Keratinocyte (primary cell): ENCODE measurements at places on chromosomes 1 and 21.

DNA sequence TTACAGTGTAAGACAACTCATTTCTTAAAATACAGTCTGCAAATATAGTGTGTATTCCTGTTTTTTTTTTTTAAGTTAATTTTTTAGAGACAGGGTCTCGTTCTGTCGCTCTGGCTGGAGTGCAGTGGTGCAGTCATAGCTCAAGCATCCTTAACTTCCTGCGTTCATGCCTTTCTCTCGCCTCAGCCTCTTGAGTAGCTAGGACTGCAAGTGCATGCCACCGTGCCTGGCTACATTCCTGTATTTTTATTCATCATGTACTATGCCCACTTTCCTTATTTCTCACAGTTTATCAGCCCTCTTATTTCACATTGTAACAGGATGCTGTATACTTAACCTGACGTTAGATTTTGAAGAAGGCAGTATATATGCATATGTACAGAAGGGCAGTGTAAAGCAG is 26.7 kb downstream of the MIER1 start:
- no peak for DNase-seq

GRCh38 chr1:82934074-82934473 is 1064.9 kb downstream of the TTLL7 start:
- no peak for DNase-seq

DNA sequence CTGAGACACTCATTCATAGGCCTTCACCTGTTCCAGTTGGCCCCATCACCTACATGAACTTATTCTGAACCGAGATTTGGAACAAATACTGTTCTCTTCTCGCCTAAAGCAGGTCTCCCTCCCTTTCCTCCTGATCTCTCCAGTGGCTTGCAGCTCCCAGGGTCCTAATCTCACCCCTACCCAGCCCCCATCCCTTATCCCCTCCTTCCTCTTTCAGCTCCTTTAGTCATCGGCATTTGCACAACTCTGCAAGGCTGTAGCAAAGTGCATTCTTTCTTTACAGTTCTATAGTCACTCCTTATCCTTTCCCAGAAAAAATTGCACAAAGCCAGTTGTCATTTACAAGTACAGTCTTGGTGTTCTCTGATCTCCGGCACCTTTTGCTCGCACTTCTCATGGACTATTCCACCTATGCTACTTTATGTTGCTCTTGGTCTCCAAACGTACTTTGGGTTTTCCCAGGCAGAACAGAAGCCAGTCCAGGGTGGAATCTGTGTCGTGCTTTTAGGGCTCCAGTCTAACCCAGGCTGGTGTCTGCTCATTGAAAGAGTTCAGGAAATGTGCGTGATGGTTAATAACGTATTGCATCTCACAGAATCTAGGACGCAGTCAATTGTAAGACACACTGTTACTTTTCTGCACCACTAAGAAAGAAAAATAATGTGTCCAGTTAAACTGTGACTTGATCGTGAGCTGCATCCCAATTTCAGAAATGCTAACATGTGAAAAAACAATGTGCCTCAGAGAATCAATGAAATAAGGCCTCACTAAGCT is 965 bp downstream of the ABCA4 start:
- no peak for DNase-seq

DNA sequence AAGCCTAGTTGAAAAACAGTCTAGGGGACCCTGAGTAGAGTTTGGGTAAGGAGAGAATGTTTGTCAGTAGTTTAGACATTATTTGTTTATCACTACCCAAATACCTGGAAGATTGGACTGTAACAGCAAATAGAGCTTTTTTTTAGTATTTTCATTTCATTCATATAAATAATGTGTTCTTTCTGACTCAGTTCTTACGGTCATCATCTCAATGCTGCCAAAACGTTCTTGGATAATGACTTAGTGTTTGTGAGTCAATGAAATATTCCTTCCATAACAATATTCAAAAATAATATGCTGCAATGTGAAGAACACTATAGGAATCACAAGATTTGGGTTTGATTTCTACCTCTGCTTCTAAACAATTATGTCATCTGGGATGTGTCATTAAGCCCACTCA is 400.0 kb upstream of the PKN2 start:
- no peak for DNase-seq

- no peak for DNase-seq
Measured at GRCh38 chr1:30376054-30376697, 347.2 kb downstream of the MATN1 start.

DNA sequence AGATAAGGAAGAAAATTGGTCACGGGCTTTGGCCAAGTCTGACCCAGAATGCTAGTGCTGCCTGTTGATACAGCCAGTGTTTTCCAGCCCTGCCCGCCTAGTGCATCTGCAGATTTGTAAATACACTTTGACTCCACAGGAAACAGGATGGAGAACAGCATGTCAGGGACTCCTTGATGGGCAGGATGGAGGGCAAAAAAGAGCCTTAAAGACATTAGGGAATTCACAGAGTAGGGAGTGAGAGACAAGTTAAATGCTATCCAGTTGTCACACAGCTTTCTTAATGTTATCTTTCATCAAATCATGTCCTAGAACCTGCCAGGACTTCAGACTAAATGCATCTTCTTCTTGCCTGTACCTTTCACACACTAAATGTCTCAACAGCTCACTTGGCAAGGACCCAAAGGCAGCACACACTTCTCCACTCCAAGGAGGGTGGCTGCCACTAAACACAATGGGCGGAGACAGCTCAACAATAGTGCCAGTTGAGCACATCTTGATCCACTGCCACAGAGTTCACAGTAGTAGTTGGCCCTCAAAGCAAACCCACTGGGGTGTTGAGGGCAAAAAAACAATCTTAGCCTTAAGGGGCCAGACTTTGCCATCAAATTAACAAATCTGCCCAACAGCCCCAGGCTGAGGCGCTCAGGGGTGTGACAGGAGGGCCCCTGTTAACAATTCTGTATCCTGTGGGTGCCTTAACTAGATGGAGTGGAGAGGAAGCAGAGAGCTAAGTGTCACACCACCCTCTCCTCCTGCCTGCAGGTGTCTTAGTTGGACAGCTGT is 2.7 kb downstream of the HIVEP3 start:
- DNase-seq, result no peak

GRCh38 chr21:33686386-33686785 is 44.1 kb downstream of the ITSN1 start:
- no peak for DNase-seq

DNA sequence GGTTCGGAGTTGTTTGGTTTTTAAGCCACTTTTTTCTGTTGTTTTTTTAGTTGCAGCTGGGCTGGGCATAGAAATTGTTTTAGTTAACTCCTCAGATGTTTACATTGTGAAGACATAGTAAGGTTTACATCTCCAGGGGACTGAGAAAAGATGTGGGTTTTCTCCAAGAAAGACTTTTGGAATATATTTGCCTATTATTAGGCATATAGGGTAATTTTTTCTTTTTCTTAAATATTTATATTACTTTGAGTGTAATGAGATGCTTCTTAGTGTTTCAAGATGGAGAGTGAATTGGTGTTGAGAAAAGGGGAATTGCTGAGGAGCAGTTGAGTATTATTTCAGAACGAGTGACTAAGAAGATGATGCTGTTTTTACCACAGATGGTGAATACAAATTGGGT is 26.6 kb upstream of the PIGK start:
- DNase-seq, result no peak

- DNase-seq, result no peak
Measured at GRCh38 chr1:211896958-211897357, 66.4 kb upstream of the LPGAT1 start.

- no peak for DNase-seq
Measured at GRCh38 chr1:224042557-224043118, 71.3 kb upstream of the FBXO28 start.

- DNase-seq, result no peak
Measured at GRCh38 chr1:6174621-6175410, 5.3 kb downstream of the CHD5 start.

DNA sequence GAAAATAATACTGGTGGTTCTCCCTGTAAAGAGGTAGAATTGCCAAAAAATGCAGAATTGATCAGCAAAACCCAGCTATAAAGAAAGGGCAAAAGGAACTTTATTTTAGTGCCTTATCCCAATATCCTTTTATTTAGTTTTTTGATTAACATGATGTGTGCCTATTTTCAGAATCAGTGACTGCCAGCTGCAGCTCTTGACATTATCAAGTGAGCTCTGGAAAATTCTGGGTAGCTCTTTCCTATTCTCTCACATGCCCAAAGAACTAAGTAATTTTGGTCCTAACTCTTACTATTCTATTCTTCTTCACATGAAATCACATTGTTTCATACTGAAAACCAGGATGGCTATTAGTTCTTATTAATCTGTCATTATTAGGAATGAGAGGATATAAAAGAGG is 22.1 kb downstream of the WNT2B start:
- DNase-seq, result no peak

DNA sequence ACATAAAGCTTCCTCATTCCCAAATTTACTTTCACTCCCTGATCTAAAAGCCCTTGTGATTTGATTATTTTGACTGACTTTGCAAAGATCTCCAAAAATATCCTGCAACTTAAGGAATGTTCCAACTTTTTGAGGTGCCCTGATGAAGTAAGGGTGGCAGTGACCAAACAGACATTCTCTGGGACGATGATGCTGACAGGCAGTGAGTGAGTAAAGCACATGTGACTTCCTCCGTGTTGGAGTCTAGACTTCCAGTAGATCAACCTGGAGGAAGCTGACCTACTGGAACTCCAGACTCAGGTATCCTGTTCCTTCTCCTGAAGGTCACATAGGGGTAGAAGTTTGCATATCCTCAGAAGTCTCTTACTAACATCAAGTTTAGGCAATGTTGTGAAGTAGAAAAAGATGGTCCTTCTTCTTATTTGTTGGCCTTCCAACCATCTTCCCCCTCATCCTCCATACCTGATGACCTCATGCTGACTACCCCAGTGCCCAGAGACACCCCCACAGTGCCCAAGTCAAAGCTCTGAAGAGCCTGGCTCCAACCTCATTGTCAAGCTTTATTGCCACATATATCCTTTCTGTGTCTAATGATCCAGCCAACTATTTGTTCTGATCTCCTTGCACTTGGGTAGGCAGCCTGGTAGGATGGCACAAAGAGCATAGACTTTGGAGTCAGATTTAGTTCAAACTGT is 16.0 kb downstream of the TNFSF4 start:
- no peak for DNase-seq

DNA sequence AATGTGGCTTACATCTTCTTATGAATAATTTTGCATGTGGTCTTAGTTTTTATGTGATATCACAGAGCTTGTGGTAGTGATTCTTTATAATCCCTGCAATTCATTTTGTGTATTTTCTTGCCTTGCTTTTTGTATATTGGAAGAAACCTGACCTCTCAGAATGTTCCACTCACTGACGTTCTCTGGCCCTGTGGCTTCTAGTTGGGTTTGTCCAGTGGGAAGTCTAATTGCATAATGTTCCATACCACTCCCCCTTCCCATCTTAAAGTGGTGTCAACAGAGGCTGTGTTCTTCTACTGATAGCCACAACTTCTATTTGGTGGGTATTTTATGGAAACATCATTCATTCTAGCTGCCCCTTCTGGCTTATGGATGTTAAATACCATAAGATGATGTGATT is 225.3 kb downstream of the BACH1 start:
- no peak for DNase-seq

- no peak for DNase-seq
Measured at GRCh38 chr1:17828991-17829390, 73.9 kb downstream of the ACTL8 start.

GRCh38 chr1:40399984-40400704 is 26.6 kb downstream of the SMAP2 start:
- DNase-seq, result no peak

DNA sequence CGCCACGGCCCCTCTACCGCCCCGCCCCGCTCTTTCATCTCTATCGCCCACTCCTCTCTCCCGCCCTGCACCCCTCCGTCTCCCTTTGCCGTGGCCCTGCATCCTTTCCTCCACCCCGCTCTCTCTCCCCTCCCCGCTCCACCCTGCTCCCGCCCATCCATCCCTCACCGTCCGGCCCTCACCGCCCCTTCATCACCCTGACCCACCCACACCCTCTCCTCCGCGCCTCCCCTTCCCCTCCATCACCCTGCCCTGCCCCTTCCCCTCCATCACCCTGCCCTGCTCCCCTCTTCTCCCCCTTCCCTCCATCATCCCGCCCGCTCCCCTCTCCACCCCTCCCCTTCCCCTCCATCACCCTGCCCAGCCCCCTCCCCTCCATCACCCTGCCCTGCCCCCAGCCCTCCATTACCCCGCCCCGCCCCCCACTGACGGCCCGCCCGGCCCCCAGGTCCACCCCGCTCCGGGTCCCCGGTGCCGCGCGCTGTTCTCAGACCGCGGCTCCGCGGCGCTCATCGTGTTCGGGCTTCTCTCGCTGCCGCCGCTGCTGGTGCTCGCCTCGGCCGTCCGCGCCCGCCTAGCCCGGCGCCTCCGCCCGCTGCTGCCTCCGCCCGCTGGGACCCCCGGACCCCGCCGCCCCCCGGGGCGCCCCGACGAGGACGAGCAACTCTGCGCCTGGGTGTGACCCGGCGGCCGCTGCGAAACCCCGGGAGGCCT is 6.2 kb upstream of the ANKRD65 start:
- no peak for DNase-seq

DNA sequence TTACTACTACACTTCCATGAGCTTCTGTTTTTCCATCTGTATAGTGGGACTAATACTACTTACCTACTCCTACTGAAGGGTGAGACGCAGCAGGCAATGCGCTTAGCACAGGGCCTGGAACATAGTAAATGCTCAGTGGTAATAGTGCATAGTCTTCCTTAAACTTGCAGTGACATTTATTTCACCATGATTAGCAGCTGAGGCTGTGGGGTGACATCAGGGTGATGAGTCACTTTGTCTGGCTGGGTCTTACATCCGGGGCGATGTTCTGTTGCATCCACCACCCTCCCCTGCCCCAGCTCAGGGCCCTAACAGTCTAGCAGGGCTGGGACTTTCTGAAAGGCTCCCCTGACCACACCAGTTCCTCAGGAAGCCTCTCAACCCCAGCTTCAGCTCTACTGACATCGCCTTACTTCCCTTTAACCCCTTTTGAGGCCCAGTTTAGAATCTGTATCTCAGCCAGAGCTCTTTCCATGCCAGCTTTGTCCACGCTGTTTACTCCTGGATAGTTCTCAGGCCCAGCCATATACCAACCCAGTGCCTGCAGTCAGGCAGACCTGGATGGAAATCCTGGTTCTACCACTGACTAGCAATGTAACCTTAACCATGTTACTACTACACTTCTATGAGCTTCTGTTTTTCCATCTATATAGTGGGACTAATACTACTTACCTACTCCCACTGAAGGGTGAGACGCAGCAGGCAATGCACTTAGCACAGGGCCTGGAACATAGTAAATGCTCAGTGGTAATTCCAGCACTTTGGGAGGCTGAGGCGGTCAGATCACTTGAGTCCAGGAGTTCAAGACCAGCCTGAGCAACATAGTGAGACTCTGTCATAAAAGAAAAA is 66.3 kb downstream of the CD58 start:
- DNase-seq, result no peak
